ENCODE measurements at places on chromosomes 6 and 20.

DNA sequence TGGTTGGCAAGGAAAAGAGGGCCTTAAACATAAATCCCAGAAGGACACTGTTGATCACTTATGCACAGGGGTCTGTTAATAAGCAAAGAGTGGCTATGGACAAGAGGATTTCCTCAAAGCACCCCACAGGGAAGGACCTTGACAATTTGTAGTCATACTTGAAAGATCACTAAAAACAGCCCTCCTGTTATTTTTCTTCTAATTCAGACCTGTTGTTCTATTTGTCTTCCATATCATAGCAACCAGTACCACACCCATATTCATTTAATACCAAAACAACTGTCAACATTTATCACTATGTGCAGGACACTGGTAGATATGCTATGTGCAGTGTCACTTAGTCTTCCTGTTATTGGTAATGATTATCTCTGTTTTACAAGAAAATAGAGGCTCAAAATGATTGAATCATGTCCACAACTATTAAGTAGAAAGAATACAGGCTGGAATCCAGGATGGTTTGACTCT is 3.2 kb upstream of the DYNLRB1 start:
- no peak for DNase-seq

- no peak for DNase-seq
Measured at GRCh38 chr6:136118787-136119186, 131.3 kb downstream of the MTFR2 start.

- DNase-seq: no peak
Measured at GRCh38 chr6:169861431-169862042, 110.1 kb downstream of the ERMARD start.

DNA sequence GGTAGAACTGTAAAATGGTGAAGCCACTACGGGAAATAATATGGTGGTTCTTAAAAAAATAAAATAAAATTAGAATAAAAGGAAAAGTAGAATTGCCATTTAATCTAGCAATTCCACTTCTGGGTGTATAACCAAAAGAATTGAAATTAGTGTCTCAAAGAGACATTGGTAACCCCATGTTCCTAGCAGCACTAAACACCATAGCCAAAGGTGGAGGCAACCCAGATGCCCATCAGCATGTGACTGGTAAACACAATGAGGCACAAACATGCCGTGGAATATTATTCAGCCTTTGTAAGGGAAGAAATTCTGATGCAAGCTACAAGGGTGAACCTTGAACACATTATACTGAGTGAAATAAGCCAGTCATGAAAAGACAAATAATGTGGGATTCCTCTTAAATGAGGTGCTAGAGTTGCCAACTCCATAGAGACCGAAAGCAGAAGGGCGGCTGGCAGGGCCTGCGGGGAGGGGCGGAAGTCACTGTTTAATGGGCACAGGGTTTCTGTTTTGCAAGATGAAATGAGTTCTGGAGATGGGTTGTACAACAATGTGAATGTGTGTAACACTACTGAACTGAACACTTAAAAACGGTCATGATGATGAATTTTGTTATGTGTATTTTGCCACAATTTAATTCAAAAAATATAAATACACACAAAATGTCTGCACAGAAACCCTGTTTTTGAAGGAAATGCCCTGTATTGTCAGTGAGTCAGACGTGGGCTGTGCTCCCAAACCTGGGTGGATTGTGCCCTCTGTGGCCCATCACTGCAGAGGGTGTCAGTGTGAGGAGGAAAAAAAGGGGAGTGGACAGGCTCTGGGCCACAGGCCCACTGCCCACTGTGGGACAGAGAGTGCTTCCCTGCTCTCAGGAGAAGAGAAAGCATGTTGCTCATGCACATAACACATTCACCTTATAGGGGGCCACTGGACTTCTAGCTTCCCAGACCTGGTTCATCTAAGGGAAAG is 49.6 kb upstream of the CD93 start:
- no peak for DNase-seq

DNA sequence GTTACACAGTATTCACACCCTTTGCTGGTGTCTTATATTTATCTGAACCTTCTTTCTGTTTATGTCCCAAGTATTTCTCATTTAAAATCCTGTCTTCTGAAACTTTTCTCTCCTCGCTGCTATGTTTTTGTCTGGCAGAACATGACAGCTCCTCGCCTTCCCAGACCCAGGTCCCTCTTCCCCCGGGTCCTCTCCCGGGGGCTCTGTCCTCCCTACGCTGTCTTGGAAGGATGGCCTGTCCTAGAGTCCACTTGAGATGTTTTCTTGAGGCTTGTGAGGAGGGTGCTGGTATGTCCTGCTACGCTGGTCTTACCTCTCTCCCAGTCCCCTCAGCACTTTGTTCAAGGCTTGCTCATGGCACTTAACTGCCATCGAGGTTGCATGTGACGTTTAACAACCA is 6.2 kb downstream of the GID8 start:
- no peak for DNase-seq

- no peak for DNase-seq
Measured at GRCh38 chr6:226516-227073, 65.7 kb upstream of the DUSP22 start.

- no peak for DNase-seq
Measured at GRCh38 chr6:128456510-128457230, 63.7 kb downstream of the PTPRK start.

GRCh38 chr6:41392246-41392645 is 56.8 kb downstream of the NCR2 start:
- DNase-seq: no peak

GRCh38 chr6:157538168-157538567 is 157.2 kb downstream of the ZDHHC14 start:
- no peak for DNase-seq

- DNase-seq: peak; percentile 84
Measured at GRCh38 chr6:26118999-26119398, 31.8 kb downstream of the HFE start.

- DNase-seq: no peak
Measured at GRCh38 chr6:25851961-25852360, 20.1 kb upstream of the SLC17A1 start.

GRCh38 chr6:14664112-14664601 is 546.6 kb downstream of the CD83 start:
- no peak for DNase-seq

DNA sequence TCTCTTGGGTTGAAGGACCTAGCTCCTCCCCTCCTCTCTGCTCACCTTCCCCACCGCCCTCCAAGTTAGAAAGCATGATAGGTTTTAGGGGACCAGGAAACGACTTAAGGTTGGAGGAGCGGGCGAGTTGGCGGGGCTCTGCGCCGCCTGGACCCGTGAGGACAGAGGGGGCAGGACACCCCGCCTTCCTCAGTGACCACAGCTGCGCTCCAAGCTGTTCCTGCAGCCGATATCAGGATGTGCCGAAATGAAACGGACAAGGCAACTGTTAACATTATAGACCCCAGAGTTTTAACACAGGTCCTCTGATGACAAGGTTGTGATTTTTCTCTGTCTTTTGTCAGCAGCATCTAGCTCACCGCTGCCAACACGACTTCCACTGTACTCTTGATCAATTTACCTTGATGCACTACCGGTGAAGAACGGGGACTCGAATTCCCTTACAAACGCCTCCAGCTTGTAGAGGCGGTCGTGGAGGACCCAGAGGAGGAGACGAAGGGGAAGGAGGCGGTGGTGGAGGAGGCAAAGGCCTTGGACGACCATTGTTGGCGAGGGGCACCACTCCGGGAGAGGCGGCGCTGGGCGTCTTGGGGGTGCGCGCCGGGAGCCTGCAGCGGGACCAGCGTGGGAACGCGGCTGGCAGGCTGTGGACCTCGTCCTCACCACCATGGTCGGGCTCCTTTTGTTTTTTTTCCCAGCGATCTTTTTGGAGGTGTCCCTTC is at the start of gene GRM1:
Gene GRM1, plus strand, starts transcription at position 212 of the 722 bp plus-strand sequence. Its CDS starts 456 bp downstream, at position 668.
- DNase-seq: no peak

- peak; percentile 36 for DNase-seq
Measured at GRCh38 chr20:7410150-7410549, 530.1 kb downstream of the HAO1 start.
